ENCODE measurements at places on chromosomes 16 and 17. TPM values are rescaled to one million over a fixed set of nuclear protein-coding genes. Genes with fewer than 3 reads are reported as not detected.

DNA sequence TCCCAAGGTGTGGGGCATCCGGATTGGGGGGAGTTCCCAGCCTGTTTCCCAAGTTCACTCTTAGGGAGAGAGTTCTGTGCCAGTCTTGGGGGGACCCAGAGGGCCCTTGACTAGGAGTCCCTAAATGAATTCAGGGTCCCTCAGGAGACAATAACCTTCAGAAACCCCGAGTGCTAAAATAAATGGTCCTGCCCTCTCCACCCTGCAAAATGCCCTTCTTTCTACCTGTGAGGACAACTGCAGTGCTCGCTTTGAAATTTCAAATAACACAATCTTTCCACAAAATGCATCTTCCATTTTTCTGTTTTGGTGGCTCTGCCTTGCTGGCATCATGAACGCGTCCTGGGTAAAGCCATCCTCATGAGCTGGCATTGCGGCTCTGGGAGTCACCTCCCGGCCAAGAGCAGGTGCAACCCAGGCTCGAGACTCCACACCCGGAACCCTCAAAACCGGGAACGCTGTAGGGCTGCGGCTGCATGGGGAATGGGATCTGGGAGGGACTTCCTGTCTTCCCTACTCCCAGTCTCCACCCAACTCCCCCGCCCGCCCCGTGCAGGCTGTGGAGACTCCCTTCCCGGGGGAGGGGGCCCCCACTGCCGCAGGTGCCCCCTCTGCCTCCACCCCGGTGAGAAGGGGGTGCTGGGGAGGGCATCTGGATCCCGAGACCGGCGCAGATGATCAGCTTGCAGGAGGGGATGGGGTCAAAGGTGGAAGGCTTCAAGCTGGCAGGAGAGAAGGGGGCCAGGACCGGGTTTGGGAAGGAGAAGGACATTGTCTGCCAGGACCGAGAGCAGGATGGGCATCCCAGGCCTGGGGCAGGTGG lies at the start of gene ZNF205:
ZNF205 (plus strand) TSS at position 529 of the 823 bp plus-strand sequence. CDS start 845 bp downstream, outside the sequence.
- peak; percentile 87 for DNase-seq

DNA sequence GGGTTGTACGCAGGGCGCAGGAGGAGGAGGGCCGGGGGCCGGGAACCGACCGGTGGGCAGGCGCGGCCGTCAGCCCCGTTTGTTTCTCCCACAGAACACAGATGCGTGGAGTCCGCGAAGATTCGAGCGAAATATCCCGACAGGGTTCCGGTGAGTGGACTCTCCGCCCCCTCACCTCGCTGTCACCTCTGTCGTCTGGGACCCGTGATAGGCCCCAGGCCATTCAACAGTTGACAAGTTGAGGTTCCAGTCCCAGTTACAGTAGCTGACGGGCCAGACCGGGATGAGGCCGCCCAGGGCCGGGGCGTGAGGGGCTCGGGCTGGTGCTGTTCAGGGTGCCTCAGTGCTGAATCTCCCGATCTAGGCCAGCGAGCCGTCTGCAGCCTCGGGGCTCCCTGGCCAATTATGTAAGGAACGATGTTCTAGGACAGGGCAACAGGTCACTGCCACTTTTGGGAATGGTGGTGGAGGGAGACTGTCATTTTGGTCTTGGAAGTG lies 628 bp downstream of the GABARAPL2 start:
- no peak for DNase-seq

- DNase-seq = no peak
Measured at GRCh38 chr16:84677017-84677803, 22.6 kb upstream of the USP10 start.

GRCh38 chr17:66713533-66714042 lies 121.3 kb upstream of the CACNG5 start:
- no peak for DNase-seq

- no peak for DNase-seq
Measured at GRCh38 chr17:78154903-78155811, 9.0 kb downstream of the C17orf99 start.

Gene SMARCE1
- 126 TPM for total RNA-seq

Gene ZNF469
- total RNA-seq = 4.4 TPM

Gene ZNF652
- 34.1 TPM for total RNA-seq
